MM.1S (cell line): ENCODE measurements at places on chromosomes 12 and 14.

DNA sequence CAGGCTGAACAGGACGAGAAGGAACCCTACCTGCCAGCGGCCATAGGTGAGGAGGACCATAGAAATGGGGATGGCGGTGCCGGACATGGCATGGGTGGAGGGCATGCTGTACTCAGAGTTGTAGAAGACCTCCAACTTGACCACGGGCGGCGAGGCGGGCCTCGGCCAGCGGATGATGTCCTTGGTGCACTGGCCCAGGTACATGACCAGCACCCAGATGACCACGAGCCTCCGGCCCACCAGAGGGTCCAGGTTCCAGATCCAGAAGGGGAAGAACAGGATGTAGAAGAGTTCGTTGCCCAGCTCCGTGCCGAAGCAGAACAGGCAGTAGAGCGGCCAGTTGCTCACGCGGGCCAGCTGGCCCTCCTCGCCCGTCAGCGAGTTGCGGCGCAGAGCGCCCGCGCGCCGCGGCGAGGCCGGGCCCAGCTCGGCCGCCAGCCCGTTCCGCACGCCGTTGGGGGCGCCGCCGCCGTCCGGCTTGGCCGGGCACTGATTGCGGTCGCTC is 582 bp downstream of the SGPP1 start:
- no peak for DNase-seq
- H3K36me3 ChIP-seq: no peaks in the 10 kb centered on the region
- H3K27me3 ChIP-seq: no peaks in the 10 kb centered on the region
- H3K4me3 ChIP-seq: peak overlapping the region; percentile 70

DNA sequence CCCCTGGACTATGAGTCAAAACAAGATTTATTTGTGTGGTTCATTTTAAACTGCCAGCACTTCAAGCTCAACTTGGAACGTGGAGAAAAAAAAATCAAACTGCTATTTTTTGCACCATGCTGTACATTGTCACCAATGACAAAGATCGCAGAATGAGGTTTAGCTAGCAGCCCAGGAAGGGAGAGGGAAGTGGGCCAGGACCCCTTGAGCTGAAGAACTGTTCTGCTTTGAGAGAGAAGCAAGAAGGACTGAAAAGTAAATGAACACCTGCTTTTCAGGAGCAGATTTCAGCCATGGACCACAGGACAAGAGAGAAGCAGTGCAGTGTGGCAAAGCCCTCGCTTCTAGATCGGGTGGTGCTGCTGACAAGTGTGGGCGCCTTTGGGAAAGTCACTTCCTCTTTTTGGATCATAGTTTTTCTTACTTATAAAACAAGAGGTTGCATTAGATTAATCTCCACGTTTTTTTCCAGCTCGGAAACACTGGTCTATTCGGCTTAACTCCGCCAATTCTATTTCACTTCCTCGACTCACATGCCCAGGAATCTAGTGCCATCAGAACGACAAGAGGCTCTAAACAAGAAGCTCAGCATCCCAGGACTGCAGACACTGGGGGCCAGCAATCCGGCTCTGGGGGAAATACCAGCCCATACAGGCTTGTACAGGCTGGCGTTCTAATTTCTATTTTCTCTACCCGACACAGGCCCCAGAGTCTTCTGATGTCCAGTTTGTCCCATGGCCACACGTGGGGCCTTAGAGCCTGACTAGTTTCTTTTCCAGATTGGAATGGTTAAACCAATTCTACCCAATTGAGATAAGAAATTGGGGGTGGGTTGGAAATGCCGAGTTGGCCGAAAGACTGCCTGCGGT is 129.9 kb downstream of the CRACR2A start:
- DNase-seq: no peak
- no peaks in the 10 kb centered on the region for H3K36me3 ChIP-seq
- H3K27me3 ChIP-seq: no peaks in the 10 kb centered on the region

GRCh38 chr12:65209655-65210043 is 40.3 kb downstream of the LEMD3 start:
- H3K4me1 ChIP-seq: peaks cover 57% of the 10 kb centered on the region
- peak overlapping the region; percentile 57; the same call in 1 of the 2 replicates for H3K27ac ChIP-seq
- DNase-seq: peak; percentile 73
- H3K36me3 ChIP-seq: no peaks in the 10 kb centered on the region; the same call in 1 of the 2 replicates
- H3K27me3 ChIP-seq: no peaks in the 10 kb centered on the region

DNA sequence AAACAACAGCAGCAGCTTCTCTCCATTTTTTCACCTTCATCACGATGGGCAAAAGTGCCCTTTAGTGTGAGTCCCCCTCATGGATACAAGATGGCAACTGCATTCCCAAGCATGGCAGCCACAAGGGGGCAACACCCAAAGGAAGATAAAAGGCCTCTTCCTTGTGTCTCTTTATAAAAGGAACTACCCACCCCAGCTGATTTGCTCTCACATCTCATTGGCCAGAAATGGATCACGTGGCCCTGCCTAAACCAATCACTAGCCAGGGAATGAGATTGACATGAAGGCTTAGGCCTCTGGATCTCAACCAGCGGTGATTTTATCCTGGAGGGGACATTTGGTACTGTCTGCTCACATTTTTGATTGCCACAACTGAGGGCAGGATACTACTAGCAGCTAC is 21.9 kb upstream of the IFT81 start:
- peak; percentile 43 for DNase-seq
- no peak overlapping the region for H3K27ac ChIP-seq
- no peaks in the 10 kb centered on the region for H3K27me3 ChIP-seq

GRCh38 chr14:75018694-75019093 is 16.0 kb downstream of the EIF2B2 start:
- H3K36me3 ChIP-seq: no peaks in the 10 kb centered on the region
- H3K4me1 ChIP-seq: no peaks in the 10 kb centered on the region
- H3K27ac ChIP-seq: no peak overlapping the region

GRCh38 chr14:94938016-94938415 is 168.1 kb upstream of the GSC start:
- no peak overlapping the region for H3K27ac ChIP-seq
- no peak for DNase-seq
- no peaks in the 10 kb centered on the region for H3K4me1 ChIP-seq
- H3K36me3 ChIP-seq: no peaks in the 10 kb centered on the region
- H3K4me3 ChIP-seq: no peak overlapping the region
- H3K27me3 ChIP-seq: no peaks in the 10 kb centered on the region

- H3K27ac ChIP-seq: no peak overlapping the region
- H3K4me3 ChIP-seq: no peak overlapping the region
These were observed 8.7 kb downstream of the MARK3 start for GRCh38 chr14:103393676-103394626.

DNA sequence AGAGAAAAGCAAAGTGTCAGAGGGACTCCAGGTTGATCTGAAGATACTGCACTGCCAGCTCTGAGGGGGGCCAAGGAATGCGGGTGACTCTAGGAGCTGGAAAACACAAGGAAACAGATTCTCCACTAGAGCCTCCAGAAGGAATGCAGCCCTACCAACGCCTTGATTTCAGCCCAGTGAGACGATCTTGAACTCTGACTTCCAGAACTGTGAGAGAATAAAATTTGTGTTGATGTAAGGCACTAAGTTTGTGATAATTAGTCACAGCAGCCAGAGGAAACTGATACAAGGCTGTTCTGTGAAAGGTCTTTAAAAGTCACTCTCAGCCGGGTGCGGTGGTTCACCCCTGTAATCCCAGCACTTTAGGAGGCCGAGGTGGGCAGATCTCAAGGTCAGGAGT is 34.2 kb downstream of the CKAP4 start:
- no peaks in the 10 kb centered on the region for H3K4me1 ChIP-seq
- no peak overlapping the region for H3K4me3 ChIP-seq
- H3K36me3 ChIP-seq: no peaks in the 10 kb centered on the region

DNA sequence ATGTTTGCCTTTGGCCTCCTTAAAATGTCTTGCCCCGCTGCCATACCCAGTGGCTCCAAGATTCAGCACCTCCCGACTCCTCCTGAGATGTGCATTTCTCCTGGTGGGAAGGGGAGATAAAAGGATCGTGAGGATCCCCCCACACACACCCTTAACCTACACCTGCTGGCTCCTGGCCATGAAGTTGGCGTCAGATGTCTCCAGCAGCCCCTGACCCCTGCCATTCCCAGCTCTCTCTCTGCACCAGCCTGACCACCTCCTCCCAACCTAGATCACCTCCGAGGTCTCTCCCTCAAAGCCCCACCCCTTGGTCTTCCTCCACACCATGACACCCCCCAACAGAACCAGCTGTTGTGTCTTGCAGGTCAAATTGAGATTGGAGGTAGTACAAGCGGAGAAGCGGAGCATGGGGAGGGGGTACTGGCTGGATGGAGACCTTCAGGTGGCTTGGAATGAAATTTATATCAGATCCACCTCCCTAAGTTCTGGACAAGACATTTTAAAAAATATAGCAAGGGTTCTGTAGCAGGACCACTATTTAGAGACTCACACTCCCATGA is 151.1 kb upstream of the FKBP4 start:
- DNase-seq: no peak
- H3K4me3 ChIP-seq: no peak overlapping the region
- no peak overlapping the region for H3K27ac ChIP-seq
- H3K4me1 ChIP-seq: peaks cover 8% of the 10 kb centered on the region; the same call in 1 of the 2 replicates
- H3K27me3 ChIP-seq: peaks cover 20% of the 10 kb centered on the region
- no peaks in the 10 kb centered on the region for H3K36me3 ChIP-seq

GRCh38 chr12:46208370-46208769 is 60.5 kb downstream of the SLC38A1 start:
- H3K27me3 ChIP-seq: no peaks in the 10 kb centered on the region
- peaks cover 9% of the 10 kb centered on the region for H3K4me1 ChIP-seq
- H3K27ac ChIP-seq: no peak overlapping the region
- no peak overlapping the region for H3K4me3 ChIP-seq
- DNase-seq: no peak

GRCh38 chr12:122944605-122945592 is 21.4 kb downstream of the ABCB9 start:
- H3K36me3 ChIP-seq: no peaks in the 10 kb centered on the region
- no peak for DNase-seq
- H3K4me3 ChIP-seq: no peak overlapping the region
- H3K27me3 ChIP-seq: no peaks in the 10 kb centered on the region

- no peaks in the 10 kb centered on the region for H3K36me3 ChIP-seq
- H3K4me3 ChIP-seq: no peak overlapping the region
- H3K27ac ChIP-seq: no peak overlapping the region
- DNase-seq: no peak
These were observed 339.0 kb downstream of the KCNH5 start for GRCh38 chr14:62706217-62706616.

GRCh38 chr14:52077256-52077979 is 8.6 kb upstream of the NID2 start:
- no peaks in the 10 kb centered on the region for H3K36me3 ChIP-seq
- H3K27me3 ChIP-seq: no peaks in the 10 kb centered on the region
- no peak overlapping the region for H3K27ac ChIP-seq
- no peak overlapping the region for H3K4me3 ChIP-seq

DNA sequence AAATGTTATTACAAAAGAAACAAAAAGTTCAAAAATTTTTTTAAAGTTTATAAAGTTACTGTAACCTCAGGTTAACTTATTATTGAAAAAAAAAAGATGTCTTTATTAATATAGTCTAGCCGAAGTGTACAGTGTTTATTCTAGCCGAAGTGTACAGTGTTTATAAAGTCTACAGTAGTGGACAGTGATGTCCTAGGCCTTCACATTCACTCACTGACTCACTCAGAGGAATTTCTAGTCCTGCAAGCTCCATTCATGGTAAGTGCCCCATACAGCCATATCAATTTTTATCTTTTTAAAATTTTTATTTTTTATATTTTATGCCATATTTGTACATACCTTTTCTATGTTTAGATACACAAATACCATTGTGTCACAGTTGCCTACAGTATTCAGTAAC is 10.4 kb downstream of the ATG2B start:
- no peaks in the 10 kb centered on the region for H3K36me3 ChIP-seq
- no peaks in the 10 kb centered on the region for H3K27me3 ChIP-seq
- no peak overlapping the region for H3K4me3 ChIP-seq

GRCh38 chr12:106128585-106129328 is 10.0 kb downstream of the NUAK1 start:
- H3K27ac ChIP-seq: no peak overlapping the region
- no peak for DNase-seq
- H3K27me3 ChIP-seq: no peaks in the 10 kb centered on the region
- no peaks in the 10 kb centered on the region; the same call in 1 of the 2 replicates for H3K36me3 ChIP-seq

GRCh38 chr12:39613525-39613924 is 6.1 kb downstream of the ABCD2 start:
- DNase-seq: no peak
- no peaks in the 10 kb centered on the region for H3K36me3 ChIP-seq
- no peaks in the 10 kb centered on the region for H3K27me3 ChIP-seq
- H3K4me1 ChIP-seq: peaks cover 14% of the 10 kb centered on the region
- H3K27ac ChIP-seq: no peak overlapping the region
- H3K4me3 ChIP-seq: no peak overlapping the region

GRCh38 chr14:102180248-102180998 is 40.7 kb downstream of the WDR20 start:
- DNase-seq: no peak
- H3K4me1 ChIP-seq: no peaks in the 10 kb centered on the region
- H3K36me3 ChIP-seq: no peaks in the 10 kb centered on the region
- no peak overlapping the region for H3K27ac ChIP-seq
- no peaks in the 10 kb centered on the region for H3K27me3 ChIP-seq

DNA sequence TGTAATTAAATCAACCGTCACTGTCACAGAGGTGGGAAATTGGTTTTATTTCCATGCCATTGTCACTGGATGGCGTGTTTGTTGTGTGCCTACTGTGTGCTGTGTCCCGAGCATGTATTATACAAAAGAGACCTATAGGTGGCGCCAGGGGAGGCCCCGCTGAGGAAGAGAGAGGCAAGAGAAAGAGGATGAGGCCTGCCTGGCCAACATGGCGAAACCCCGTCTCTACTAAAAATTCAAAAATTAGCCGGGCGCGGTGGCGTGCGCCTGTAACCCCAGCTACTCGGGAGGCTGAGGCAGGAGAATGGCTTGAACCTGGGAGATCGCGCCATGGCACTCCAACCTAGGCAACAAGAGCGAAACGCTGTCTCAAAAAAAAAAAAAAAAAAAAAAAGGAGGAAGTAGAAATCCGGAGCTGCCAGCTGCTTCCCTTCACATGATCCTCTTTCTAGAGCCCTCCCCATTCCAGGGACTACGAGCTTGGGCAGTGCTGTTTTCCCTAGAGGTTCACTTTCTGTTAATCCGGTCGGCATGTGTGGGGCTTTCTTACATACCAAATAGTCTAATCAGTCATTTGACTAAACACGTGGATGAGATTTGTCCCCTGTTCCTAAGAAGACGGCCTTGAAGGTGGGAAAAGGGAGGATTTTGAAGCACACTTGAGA is 6.4 kb upstream of the CCDC175 start:
- H3K27me3 ChIP-seq: no peaks in the 10 kb centered on the region
- no peak overlapping the region for H3K4me3 ChIP-seq
- no peak for DNase-seq
- no peak overlapping the region for H3K27ac ChIP-seq
- H3K36me3 ChIP-seq: no peaks in the 10 kb centered on the region

DNA sequence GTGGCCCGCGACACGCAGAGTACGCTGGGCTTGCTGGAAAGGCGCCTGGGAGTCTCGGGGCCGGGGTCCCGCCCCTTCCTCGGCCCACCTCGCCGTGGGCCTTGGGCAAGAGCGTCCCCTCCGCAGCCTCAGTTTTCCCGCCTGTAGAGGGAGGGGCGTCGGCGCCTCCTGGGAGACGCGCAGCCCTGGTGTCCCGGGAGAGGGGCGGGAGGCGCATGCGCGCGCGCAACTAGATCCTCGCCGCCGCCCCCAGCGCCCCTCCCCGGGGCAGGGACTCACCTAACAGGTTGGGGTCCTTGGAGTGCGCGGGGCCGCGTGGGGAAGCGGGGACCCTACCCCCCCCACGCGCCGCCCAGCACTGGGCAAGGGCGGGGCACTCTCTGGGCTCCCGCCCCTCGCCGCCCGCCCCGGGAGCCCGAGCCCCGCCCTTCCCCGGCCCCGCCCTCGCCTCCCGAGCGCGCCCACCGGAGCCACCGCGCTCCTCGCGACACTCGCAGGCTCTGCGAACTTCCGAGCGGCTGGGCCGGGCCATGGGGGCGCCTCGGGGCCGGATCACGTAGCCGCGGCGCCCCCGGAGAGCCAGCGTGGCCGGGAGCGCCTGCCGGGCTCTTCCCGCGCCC is at the start of gene KIF26A:
Gene KIF26A, plus strand, starts transcription at position 490 of the 620 bp plus-strand sequence. CDS start 136 bp downstream, outside the sequence.
- DNase-seq: no peak
- no peak within 1 kb of the TSS for H3K27ac ChIP-seq
- H3K4me3 ChIP-seq: no peak within 1 kb of the TSS
- peaks cover 16% of the 10 kb centered on the region for H3K27me3 ChIP-seq
